ENCODE measurements at places on chromosomes 1 and 21. TPM values are rescaled to one million over a fixed set of nuclear protein-coding genes. Genes with fewer than 3 reads are reported as not detected.

The TEDDM1 gene
- polyA plus RNA-seq = not detected

The PLA2G2F gene
- not detected for polyA plus RNA-seq

The KRTAP13-3 gene
- not detected for polyA plus RNA-seq

The C1QC gene
- polyA plus RNA-seq = not detected

The OR6F1 gene
- not detected for polyA plus RNA-seq

The TFAP2E gene
- 0.09 TPM for polyA plus RNA-seq

The HSD3B1 gene
- not detected for polyA plus RNA-seq

The BNIPL gene
- 0.38 TPM for polyA plus RNA-seq

The BCL2L15 gene
- polyA plus RNA-seq = 0.15 TPM

The TMEM200B gene
- polyA plus RNA-seq = 4.6 TPM

The KRTAP21-2 gene
- polyA plus RNA-seq = not detected

The C4BPA gene
- not detected for polyA plus RNA-seq

The PADI2 gene
- polyA plus RNA-seq = not detected

The C1orf94 gene
- not detected for polyA plus RNA-seq

The PDZK1 gene
- polyA plus RNA-seq = 1.6 TPM

The PLEKHO1 gene
- 50.4 TPM for polyA plus RNA-seq

Measured in IMR-90 (cell line).